ENCODE measurements at places on chromosomes 11 and 22.

DNA sequence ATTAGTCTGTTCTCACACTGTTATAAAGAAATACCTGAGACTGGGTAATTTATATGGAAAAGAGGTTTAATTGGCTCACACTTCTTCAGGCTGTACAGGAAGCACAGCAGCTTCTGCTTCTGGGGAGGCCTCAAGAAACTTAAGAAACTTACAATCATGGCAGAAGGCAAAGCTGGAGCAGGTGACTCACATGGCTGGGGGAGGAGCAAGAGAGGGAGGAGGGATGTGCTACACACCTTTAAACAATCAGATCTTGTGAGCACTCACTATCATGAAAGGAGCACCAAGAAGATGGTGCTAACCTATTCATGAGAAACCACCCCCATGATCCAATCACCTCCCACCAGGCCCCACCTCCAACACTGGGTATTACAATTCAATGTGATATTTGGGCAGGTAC is 381.6 kb downstream of the ETS1 start:
- no peak for DNase-seq

- DNase-seq: no peak
Observed at GRCh38 chr22:40603088-40603605, 33.4 kb downstream of the MRTFA start.

- no peak for DNase-seq
Observed at GRCh38 chr11:93623920-93624319, 37.6 kb upstream of the CEP295 start.

GRCh38 chr11:10208131-10208575 is 85.9 kb downstream of the SBF2 start:
- DNase-seq: no peak

- DNase-seq: no peak
Observed at GRCh38 chr22:25492841-25493734, 71.4 kb upstream of the GRK3 start.

- DNase-seq: no peak
Observed at GRCh38 chr11:46200537-46201281, 76.8 kb upstream of the CREB3L1 start.

- DNase-seq: no peak
Observed at GRCh38 chr11:43546561-43547429, 133.7 kb upstream of the HSD17B12 start.

- no peak for DNase-seq
Observed at GRCh38 chr11:109894242-109894641, 198.9 kb upstream of the ZC3H12C start.

DNA sequence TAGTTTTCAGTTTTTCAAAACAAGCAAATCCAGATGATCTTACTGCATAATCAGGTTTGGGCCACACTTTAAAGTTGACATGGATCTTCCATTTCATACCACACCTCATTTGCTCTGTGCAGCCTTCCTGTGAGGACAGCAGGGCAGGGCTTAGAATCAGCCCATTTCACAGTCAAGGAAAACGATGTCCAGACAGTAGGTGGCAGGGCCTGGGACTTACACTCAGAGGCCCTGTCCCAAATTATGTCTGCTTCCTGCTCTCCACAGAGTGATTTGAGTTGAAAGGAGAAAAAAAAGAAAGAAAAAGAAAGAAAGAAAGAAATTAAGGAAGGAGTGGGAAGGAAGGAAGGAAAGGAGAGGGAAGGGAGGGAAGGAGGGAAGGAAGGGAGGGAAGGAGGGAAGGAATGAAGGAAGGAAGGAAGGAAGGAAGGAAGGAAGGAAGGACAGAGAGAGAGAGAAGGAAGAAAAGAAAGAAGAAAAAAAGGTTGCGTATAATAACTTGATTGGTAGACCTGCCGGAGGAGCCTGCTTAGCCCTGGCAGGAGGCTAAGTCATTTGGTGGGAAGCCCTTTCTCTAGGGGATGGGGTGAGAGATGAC is 23.6 kb downstream of the TSKU start:
- no peak for DNase-seq

GRCh38 chr11:68928136-68928880 is 24.6 kb downstream of the IGHMBP2 start:
- no peak for DNase-seq

GRCh38 chr11:34825670-34826383 is 90.4 kb downstream of the APIP start:
- DNase-seq: no peak

DNA sequence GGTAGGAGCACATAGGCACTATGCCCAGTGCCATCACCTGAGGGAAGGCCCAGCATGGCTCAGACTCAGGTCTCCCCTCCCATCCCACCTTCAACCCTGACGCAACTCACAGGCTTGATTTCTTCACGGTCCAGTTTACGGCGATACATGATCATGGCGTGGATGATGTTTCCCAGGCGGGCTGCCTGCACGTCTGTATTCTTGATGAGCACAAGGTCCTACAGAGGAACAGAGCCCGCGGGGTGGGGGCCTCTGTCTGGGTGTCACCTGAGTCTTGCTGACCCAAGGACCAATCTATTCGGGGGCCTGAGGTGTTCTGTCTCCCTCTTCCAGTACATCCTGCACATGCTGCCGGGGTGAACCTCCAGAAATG is 3.9 kb downstream of the CPT1B start:
- no peak for DNase-seq

- no peak for DNase-seq
Observed at GRCh38 chr11:29780756-29781155, 236.1 kb downstream of the KCNA4 start.

DNA sequence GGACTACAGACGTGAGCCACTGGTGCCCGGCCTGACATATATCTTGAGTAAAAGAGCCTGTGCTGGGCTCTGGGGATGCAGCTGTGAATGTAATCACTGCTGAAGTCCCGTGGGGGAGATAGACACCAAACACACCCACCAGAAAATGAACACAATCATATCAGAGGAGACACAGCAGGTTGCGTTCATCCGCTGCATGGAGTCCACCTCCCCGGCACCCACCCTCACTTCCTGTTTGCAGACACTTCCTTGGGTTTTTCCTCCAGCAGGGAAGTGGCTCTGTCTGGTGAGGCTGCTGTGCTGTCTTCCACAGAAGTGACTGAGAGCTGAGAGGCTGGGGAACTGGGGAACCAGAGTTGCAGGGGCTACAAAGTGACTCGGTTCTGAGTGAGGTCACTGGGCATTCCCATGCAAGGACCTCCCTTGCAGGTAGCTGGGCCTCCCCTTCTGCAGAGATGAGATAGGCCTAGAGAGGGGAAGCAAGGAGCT is 7.2 kb downstream of the MICALL1 start:
- no peak for DNase-seq

GRCh38 chr11:12167061-12168000 is 56.9 kb downstream of the MICAL2 start:
- DNase-seq: no peak

GRCh38 chr11:98701541-98701940 is 319.2 kb upstream of the CNTN5 start:
- DNase-seq: no peak

DNA sequence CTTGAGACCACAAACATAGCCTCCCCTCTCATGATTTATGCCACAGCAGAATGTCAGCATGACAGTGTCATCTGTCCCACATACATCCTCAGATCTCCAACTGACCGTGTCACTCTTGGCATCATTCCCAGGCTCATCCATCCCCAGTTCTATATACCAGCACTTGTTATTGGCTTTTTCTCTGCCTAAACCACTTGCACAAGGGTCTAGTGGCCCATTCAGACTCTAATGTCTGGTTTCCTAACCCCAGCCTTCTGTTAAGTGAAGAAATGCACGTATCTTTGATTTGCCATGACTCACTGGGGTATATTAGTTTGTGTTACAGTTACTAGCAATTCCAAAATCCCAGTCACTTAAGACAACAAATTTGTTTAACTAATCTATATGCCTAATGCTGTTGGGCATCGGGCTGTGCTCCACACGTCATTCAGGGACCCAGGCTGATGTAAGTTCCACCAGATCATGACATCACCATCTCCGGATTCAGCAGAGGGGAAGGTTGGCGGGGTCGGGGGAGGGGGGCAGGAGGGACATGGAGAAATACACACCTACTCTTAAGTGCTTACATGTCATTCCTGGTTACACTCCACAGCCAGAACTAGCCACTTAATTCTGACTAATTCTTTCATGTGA is 517.4 kb downstream of the BUD13 start:
- no peak for DNase-seq

DNA sequence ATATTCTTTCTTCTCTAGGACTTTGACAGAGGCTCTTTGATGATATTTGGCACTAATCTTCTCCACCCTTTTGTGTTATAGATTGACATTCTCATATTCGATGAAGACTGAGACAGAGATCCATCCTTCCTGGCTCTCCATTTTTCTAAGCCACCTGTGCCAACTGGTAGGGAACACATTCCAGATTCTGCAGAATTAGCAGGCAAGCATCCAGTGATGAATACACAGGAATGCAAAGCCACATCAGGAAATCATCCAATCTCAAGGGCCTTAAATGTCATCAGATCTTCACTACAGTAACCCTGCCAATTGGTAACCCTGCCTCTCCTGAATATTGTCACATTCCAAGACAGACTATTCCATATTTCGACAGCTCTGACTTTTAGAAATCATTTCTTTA is 718.4 kb upstream of the API5 start:
- DNase-seq: no peak

- DNase-seq: no peak
Observed at GRCh38 chr22:23224846-23225245, 44.5 kb downstream of the BCR start.

DNA sequence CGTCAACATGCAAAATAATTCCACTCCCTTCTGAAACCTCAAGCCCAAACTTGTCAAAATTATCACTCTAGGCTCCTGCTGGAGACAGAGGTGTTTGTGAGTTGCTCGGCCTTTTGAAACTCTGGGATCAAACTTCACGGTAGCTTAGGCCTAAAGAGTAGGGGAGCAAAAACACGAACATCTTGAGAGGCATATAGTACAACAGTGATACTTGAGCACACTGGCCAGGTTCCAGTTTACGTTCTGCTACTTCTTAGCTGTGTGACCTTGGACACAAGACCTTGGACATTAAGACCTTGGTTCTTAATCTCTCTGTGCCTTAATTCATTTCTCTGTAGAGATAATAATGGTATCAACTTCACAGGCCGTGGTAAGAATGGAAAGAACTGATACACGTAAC is 123.5 kb upstream of the LMO1 start:
- DNase-seq: no peak

DNA sequence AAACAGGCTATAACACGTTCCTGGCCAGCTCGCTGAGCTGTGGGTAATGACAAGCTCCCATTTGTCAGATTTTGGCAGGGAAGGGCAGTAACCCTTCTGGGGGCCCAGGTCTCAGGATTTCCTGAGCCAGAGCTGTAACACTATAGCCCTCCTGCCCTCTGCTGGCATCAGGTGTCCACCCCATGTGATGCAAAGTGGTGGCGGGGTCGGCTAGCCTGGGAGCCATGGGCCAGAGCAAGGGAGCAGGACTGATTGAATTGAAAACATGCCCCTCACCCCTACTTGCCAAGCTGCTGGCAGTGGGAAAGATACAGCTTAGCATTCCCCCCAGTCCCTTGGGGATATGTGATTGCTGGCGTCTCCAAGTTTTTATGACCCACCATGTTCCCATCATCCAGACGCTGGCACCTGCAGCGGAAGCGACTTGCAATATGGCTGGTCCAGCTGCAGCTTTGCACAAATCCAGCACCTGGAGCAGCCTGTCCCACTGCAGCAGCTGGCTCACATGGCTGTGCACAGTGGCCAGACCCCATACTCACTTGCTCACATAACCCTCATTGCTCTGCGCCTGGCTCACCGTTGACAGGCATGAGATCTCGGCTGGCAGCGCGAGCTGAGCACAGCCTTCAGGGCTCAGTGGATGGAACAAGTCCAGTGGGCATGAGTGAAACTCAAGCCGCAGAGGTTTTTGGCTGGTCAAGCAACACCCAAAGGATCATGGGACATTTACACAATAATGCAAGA is 1147.8 kb downstream of the JRKL start:
- DNase-seq: peak; percentile 18

GRCh38 chr22:37169947-37170688 is 17.9 kb downstream of the C1QTNF6 start:
- DNase-seq: peak; percentile 10

DNA sequence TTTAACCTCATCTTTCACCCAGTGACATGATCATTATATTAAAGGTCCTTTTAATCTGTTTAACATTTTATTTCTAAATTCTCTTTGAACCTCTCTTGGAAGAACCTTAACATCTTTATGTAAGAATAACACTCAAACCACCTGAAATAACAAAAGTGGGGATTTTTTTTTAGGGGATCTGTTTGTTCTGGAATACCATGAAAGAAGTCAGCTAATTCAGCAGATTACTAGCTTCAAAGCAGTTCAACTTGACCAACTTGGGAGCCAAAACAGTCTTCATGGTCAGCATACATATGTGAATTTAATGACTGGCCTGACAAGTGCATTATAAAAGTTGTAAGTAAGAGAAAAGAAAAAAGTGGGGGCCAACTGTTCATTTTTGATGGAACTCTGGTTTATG is 52.3 kb downstream of the CCDC34 start:
- no peak for DNase-seq

DNA sequence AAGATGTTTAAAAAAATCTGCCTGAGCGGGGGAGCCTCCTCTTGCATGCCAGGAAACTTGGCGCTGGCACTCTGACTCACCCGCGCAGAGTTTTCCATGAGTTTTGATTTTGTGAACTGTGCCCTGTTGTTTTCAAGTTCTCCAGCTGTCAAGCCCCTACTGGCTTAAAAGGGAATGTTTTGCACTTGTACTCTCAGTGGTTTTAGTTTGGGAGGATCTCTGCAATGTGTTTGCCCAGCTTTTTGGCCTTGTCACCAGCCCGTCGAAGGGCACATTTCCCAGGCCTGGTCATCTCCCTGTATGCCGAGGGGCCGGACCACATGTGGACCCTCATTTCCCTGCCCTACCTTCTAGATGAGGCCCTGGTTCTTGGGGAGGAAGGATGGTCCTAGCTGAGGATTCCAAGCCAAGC is 12.2 kb downstream of the MRGPRF start:
- DNase-seq: peak; percentile 2

DNA sequence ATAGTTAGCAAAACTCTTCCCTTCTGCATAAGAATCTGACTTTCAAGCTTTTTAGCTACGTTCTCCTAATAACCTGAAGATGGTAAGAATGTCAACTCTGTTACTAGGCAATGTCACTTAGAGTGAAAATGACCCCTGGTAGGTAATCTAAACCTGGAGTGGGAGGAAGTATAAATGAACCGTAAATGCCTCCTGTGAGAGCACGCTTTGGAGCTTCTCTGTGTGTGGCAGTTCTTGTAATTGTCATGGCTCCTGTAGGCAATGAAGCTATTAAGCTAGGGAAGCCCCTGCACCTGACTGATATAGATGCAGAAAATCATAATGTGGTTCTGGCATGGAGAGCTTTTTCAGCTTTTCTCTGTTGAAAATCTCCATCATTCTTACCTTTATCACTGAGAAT is 29.4 kb downstream of the CALCA start:
- no peak for DNase-seq

- no peak for DNase-seq
Observed at GRCh38 chr11:112617977-112618826, 343.0 kb upstream of the NCAM1 start.

GRCh38 chr11:111591187-111591960 is 10.9 kb upstream of the SIK2 start:
- no peak for DNase-seq

- no peak for DNase-seq
Observed at GRCh38 chr11:75170516-75171201, 19.8 kb downstream of the SLCO2B1 start.
